ENCODE measurements at places on chromosomes 1 and 21.

DNA sequence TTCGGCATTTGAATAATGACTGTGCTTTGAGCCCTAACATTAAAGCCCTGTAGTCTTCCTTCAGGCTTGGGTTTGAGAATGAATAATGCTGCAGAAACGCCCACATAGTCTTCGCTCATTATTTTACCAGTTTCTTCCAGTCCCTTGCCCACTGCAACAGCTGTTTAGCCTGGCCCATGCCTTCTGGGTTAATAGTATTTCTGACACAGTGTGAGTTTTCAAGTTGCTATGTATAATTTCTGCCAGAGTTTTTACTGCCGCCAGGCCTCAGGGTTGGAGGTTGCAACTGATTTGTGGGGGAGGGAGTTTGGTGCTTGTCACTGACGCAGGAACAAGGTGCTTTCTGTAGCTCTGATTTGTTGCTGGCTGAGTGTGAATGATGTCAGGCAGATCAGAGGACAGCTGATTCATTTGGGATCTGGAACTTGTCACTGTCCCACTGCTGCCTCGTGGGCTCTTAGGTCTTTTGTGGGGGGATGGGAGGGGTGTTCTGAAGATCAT lies 109.8 kb downstream of the MAST2 start:
- DNase-seq = no peak

GRCh38 chr1:22619252-22619651 lies 17.2 kb upstream of the C1QA start:
- DNase-seq = no peak

GRCh38 chr1:14742181-14742980 lies 143.9 kb downstream of the KAZN start:
- DNase-seq = no peak

DNA sequence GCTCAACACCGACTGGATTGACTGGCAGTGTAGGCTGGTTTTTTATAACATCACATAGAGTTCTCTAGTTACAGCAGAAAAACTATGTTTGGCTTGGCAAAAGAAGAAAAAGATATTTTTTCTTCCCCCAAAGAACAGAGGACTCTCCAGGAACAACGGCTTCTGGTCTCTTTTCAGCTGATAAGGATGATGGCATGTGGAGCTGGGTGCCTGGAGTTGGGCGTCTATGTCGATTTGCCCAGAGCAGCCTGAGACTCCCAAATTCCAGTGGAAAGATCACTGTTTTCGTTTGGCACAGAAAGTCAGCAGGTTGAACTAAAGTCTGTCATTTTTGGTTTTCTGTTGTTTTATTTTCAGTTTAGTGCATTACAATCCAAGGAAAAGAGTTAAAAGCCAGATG lies 91.1 kb downstream of the SMYD2 start:
- DNase-seq = no peak

GRCh38 chr1:207286786-207287468 lies 34.6 kb upstream of the CD55 start:
- no peak for DNase-seq

DNA sequence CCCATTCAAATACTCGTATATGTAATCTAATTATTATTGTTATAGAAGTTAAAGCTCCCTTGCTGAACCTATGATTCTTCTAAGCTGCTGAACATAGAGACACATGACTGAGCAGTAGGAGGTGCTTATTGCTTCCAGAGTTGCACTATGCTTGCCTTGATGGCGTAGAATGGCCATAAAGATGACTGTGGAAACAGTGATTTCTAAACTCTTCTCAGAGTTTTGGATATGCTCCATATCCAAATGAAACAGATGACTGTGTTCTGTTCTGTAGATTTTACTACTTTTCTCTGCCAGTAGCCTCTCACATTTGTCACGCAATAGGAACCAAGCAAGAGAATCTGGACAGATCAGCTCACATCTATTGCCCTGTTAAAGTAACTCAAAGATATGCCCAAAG lies 88.1 kb upstream of the CACYBP start:
- DNase-seq = no peak

DNA sequence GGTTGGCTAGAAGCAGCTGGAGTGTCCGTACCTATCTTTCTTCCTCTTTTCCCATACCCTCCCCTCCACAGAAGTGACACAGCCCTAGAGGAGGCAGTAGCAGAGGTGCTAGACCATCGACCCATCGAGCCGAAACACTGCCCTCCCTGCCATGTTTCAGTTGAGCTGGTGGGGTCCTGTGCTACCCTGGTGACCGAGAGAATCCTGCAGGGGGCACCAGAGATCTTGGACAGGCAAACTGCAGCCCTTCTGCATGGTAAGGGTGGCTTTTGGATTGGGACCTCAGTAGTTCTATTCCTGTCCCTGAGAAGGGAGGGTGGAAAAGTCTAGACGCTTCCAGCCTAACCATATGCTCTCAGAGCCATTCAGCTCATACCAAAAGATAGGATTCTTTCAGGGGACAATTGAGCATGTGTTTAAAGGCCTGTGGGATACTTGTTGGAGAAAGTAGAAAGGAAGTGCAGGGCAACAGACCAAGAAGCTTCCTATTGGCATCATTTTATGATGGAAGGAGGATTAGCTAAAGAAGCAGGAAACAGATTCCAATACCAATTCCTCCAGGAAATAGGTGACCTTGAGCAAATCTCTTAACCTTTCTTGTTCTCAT lies 11.7 kb upstream of the BNIPL start:
- peak; percentile 91 for DNase-seq

- no peak for DNase-seq
Measured at GRCh38 chr1:67146101-67146500, 11.3 kb upstream of the C1orf141 start.

DNA sequence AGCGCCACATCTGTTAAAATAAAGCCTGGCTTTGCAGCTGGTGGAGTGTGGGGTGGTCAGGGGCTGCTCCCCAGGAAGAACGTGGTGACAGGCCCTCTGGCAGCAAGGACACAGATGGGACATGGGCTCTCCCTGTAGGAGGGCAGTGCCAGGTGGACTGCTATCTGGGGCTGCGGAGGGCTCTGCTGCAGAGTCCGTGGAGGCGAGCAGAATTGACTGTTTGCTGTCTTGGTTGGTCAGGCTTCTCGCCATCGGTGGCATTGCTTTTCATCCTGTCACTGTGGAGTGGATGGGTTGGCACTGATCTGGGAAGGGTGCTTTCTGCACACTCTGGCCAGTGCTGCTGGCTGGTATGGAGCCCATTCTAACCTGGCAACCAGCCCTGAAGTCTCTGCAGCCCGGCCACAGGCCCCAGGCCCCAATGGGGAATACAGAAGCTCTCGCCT lies 103.0 kb downstream of the LAMC2 start:
- DNase-seq = no peak

DNA sequence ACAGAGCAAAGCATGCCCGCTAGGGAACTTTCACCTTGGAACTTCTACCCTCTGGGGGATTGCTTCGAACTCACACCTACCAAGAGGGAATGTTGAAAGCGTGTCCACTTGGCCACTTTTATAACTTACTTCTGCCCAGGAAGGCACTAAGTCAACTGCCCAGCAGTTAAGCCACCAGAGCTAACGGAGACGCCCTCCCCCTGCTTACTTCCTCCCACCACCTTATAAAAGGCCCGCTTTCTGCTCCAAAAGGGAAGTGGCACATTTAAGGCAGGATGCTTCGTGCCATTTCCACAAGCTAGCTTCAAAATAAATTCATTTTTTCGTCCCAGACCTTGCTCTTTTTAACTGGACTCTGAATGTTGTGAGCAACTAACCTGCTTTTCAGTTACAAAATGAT lies 3.2 kb upstream of the AK2 start:
- DNase-seq = no peak

GRCh38 chr1:155466996-155467395 lies 95.6 kb downstream of the ASH1L start:
- DNase-seq = no peak

DNA sequence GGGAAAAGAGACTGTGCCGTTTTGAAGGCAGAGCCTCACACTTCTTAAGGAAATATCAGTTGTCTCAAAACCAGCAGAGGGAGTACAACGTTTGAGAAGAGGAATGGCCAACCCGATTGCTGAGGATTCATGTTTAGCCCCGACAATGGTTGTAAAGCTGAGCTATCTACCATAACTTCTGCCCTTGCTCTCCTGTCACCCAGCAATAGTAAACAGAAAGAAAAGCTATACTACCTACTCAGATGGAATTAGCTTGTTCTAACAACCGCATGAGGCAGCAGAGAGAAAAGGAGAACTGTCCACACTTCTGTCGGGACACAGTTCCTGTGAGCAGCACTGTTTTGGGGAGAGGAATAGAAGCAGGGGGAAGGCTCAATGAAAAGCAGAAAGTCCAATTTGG lies 91.2 kb downstream of the SLC45A1 start:
- no peak for DNase-seq

DNA sequence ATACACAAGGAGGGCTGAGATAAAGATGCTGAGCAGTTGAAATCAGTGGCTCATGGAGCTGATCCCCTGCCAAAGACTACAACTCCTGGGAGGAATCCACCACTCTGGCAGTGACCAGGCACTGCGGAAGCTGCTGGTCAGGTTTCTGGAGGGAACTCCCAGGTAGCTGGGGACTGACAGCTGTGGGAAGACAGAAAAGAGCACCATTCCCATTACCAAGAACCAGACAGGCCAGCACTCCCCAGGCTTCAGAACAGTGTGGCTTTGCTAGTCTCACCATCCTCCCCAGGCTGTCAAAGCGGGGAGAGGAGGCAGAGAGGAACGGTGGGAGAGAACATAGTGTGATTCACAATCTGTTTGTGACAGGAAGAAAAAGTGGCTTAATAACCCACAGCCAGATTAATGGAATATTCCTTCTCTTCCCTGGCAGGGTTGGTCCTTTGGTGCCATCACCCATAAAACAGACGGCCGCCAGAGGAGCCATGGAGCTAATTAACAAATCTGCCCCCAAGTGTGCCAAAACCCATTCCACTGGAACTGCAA lies 92.1 kb downstream of the MAB21L3 start:
- no peak for DNase-seq

DNA sequence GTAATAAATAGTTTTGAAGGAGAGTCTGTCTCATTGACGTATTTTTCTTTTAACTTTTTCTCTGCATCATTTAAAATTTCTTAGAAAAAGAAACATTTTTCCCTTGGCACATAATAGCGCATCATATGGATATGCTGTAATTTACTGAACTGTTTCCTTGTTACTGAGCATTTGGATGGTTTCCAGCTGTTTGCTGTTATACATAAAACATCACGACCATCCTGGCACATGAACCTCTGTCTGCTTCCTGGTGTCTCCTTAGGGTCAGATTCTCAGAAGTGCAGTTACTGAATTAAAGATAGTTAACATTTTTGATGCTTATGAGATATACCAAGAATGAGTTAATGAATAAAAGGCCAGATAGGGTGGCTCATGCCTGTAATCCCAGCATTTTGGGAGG lies 67.2 kb downstream of the BACE2 start:
- DNase-seq = no peak

GRCh38 chr1:111934106-111934852 lies 55.2 kb downstream of the KCND3 start:
- no peak for DNase-seq

- no peak for DNase-seq
Measured at GRCh38 chr1:228194921-228195812, 12.7 kb upstream of the OBSCN start.

GRCh38 chr1:156382561-156382960 lies 13.6 kb downstream of the RHBG start:
- no peak for DNase-seq

GRCh38 chr1:162538815-162539431 lies 22.6 kb upstream of the UAP1 start:
- DNase-seq = no peak

- no peak for DNase-seq
Measured at GRCh38 chr1:51734896-51735745, 118.2 kb downstream of the OSBPL9 start.
